ENCODE measurements at places on chromosomes 6 and 20.

- DNase-seq = no peak
Measured at GRCh38 chr6:113893866-113894265, 36.7 kb downstream of the MARCKS start.

DNA sequence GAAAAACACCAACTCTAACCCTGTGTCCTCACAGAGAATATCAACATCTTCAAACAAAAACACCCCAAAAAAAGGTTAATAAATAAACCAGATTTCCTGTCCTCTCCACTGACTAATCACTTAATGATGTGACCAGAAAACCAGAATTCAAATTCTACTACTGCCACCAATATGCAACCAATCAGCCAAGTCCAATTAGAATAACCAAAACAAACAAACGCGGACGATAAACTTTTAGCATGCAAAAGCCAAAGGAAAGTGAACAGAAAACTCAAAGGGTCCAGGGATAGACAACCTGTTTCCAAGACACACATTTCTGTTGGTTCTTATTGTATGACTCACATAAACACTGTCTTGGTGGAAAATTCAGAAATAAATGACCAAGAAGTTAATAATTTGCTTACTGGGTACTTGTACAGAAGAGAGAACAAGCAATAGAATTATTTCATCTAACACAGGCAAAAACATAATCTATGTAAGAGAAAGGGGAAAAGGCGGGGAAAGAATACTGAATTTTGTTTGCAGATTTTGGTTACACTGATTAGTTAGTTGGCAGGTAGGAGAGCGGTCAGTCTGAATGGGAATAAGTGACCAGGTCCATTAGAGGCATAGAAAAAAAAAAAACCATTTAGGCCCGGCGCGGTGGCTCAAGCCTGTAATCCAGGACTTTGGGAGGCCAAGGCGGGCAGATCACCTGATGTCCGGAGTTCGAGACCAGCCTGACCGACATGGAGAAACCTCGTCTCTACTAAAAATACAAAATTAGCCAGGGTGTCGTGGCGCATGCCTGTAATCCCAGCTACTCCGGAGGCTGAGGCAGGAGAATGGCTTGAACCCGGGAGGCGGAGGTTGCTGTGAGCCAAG, 34.1 kb downstream of the HFE start:
- DNase-seq = no peak

DNA sequence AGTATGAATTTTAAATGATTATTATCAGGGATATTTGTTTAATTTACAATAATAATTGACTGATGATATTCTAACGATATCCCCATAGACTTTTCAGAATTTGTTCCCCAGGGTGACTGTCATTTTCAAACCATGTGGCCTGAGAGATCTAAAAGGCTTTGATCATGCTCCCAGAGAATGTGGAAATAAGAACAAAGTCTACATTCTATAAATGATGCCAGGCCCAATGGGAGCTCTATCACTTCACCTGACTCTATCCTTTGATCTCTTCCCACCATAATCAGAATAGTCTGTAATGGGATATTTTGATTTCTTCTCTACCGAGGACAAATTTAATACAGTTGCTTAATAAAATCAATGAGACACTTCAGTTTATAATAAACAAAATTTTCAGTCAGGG, 483.4 kb upstream of the IRAK1BP1 start:
- DNase-seq = no peak

- no peak for DNase-seq
Measured at GRCh38 chr6:32182555-32182981, 1.5 kb downstream of the AGER start.

GRCh38 chr6:122833021-122833491, 44.0 kb downstream of the SMPDL3A start:
- DNase-seq = no peak

- DNase-seq = no peak
Measured at GRCh38 chr20:21523895-21524294, 10.0 kb upstream of the NKX2-2 start.

DNA sequence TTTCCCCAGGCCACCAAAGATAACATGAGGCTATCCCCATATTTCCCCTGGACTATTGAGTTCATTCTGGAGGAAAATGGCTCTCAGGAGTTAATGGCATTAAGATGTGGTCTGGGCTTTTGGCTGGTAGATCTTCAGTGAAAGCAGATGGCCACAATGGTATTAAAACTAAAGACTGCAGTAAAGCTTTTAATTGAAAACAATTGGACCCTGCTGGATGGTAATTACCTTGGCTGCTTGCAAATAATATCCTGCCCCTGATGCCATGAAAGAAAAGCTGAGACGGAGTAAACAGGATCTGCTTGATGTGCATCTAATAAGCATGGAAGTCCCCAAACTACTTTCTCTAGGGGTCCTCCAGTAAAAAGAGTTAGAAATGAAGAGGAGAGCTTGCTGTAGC, 255.8 kb downstream of the QKI start:
- DNase-seq = no peak

DNA sequence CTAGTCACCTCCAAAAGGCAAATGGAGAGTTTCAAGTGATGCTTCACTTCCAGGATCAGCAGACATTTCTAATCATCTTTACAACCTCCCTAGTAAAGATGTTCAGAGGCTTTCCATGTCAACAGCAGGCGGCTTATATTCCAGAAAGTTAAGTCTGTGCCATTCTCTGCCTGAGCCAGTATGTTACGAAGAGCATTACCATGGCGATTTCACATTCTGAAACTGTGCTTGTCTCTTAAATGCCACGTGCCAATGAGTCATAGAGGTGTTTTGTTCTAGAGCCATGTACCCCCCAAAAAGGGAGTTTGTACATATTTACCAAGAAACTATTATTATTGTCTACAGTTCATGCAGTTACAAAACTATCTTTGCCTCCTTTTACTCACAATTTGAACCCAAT, 319.5 kb downstream of the FOXA2 start:
- no peak for DNase-seq

- peak; percentile 80 for DNase-seq
Measured at GRCh38 chr6:136593748-136594490, 43.7 kb upstream of the MAP7 start.

- DNase-seq = peak; percentile 65
Measured at GRCh38 chr6:162377735-162378134, 349.8 kb downstream of the PRKN start.

DNA sequence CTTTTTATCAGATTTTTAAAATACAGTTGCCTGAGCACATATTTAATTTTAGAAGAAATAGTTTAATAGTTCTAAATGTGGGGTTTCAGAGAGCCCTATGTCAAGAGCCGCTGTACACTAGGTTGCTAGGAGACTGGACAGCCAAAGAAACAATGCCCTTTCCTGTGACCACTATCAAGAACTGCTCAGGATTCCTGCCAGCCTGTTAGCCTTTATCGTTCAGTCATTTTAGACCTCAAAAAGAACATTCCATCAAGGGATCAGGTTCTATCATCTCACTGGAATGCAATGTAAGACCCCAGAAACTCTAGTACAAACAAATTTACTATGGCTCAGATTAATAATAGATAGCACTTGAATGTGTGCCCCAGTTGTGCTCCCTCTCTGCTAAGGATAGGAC, 181.2 kb upstream of the CCN2 start:
- DNase-seq = peak; percentile 20

DNA sequence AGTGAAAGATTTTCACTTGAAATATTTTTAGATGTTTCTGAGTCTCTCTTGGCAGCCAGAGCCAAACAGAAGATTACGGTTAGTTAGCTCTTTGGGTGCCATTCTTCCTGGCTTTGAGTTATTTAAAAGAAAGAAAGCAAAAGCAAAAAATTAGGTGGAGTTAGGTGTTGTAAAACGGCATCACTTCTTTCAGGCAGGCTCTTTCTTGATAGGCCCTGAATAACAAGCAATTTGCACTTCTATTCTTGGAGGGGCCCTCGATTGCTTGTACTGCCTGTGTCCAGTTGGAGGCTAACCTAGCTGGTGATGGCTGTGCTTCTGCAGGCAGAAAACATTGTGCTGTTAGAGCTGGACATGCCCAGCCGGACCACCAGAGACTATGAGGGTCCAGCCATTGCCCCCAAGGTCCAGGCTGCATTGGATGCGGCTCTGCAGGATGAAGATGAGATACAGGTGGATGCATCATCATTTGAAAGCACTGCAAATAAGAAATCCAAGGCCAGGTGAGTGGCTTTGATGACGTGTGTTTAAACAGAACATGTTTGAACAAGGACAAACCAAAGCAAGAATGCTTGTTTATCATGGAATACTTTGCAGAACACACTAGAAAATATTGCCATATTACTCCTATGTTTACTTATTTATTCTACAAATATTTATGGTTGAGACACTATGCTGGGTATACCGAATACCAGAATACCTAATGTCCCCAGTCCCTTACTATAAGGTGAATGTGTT, 28.1 kb upstream of the ASXL1 start:
- DNase-seq = no peak

DNA sequence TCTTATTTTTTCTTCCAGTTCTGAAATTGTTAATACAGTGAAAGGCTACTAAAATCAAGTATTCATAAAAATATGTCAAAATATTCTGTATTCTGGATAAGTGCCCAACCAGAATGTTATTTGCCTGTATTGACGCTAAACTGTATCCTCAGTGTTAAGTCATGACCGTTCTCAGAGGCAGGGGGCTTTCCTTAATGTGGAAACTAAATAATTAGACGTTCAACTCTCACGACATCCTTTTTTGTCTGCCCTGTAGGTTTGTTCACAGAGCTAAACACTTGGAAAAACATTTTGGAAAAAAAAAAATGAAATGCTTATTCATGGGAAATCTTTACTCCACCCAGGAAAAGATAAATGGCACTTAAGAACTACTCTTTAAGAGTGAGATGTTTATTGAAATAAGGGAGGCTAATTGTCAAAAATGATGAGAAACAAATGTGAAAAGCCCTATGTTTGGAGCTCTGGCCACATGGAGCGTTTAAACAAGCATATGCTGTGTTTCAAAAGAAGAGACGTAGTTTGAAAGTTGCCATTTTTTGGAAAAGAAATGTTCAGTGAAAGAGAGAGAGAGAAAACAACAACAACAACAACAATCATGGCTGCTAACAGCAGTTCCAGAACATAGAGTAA, 453.1 kb upstream of the MARCKS start:
- DNase-seq = no peak

DNA sequence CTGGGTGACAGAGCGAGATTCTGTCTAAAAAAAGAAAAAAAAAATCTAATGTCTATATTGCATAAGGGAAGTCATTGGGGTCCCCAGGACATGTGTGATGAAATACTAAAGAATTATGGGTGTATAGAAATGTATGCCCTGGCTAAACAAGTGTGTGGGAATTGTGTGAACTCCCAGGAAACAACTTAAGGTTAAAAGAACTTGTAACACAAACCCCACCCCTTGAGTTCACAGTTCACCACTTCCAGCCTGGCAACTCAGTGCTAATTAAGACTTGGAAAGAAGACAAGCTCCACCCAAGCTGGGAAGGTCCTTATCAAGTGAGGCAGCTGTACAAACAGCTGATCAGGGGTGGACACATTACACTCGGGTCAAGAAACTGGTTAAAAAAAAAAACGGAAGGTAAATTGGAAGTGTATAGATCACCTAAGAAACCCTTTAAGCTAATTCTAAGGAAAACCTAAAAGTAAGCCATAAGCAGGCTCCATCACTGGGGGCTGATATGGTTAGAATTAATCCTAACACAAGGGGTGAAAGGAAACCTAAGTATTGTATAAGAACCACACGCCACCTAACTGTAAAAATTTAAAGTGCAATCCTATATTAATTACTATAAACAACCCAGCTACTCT, 25.2 kb downstream of the HLA-A start:
- DNase-seq = no peak

DNA sequence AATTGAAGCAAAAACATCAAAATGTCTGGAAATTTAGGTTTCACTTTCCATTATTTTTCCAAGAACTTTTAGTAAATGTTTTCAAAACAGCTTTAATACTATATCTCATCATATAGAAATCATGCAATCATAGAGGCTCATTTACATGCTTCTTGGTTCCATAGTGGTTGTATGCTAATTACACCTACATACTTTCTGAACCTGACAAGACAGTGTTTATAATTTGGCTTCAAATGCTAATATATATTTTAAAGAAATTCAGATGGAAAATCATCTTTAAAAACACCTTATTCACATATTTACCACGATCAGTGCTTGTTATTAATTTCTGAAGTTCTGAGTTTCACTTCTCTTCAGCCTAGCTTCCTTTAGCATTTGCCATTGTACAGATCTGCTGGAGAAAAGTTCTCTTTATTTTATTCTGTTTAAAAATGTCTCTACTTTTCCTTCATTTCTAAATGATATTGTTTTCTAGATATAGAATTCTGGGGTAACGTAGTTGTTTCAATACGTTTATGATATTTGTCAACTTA, 89.9 kb downstream of the PLCB1 start:
- no peak for DNase-seq

DNA sequence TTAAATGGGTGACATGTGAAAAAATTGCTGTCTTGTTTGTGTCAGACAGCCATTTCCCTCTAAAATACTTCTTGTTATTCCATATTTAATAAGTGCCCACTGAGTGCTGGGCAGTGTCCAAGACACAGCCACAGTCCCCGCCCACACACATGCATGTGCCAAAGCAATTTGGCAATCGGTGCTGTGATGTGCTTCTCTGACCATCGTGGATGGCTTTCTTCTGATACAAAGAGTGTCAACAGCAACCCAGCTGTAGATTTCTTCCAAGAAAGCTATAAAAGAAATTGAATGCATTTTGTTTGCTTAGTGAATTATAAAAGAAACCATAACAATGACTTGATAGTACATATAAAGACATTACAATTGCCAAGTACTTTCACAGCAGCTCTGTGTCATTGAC, 140.5 kb upstream of the ATXN1 start:
- DNase-seq = peak; percentile 69

DNA sequence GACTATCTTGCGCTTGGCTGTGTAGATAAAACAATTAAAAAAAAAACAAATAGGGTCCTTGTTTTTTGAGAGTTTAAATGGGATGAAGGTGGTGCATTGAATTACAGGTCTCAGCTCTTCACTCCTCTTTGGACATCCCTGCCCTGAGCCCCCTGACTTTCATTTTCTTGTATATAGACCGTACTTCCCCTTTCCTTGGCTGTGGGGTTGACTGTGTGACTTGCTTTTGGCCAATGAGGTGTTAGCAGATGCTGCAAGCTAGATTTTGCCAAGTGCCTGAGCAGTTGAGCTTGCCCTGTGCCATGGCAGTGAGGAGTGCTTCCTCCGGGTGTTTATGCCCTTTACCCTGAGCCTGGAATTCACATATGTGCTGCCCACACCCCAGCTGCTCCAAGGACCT, 386.1 kb upstream of the ZFP64 start:
- no peak for DNase-seq

- DNase-seq = no peak
Measured at GRCh38 chr6:157646012-157646411, 177.0 kb upstream of the SNX9 start.

GRCh38 chr20:34831936-34832335, 6.5 kb upstream of the NCOA6 start:
- no peak for DNase-seq

Measured in fibroblast of the conjunctiva (primary cell).